ENCODE measurements at places on chromosomes 6 and 20.

- DNase-seq: no peak
These were observed 100.0 kb downstream of the ATG5 start for GRCh38 chr6:106225581-106225980.

GRCh38 chr6:160118620-160119229, 2.9 kb upstream of the SLC22A1 start:
- DNase-seq: no peak

DNA sequence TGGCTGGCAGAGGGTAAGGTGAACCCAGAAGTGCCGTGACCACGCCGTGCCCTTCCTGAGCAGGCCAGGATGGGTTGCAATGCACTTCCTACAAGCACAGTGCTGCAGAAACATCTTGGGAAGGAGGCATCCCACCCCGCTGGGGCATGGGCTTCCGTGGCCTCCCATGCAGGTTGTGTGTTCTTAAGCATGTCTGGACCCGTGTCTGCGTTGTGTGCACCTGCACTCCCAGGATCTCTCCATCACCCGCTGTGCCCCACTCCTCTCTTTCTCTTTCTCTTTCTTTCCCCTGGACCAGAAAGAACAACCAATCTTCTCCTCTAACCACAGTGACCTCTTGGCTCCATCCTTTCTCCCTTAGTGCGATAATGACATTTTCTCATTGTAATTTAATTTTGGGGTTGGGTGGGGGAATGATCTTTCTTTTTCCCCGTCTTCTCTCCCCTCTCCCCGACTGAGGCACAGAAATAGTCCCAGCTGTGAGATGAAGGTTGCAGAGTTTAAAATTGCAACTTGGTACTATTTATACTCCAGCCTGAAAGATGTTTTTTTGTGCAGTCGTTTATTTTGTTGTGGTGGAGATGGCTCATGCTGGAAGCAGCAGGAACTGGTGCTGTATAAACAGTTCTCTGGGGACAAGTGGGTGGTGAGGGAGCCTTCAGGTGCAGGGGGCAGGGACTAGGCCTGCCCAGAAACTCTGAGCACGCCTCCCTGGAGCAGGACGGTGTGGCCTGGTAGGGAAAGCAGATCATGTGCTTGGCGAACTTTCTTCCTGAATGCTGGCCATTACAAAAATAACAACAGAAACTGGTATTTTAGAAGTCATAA, 20.5 kb downstream of the BCAS4 start:
- DNase-seq: peak; percentile 70

DNA sequence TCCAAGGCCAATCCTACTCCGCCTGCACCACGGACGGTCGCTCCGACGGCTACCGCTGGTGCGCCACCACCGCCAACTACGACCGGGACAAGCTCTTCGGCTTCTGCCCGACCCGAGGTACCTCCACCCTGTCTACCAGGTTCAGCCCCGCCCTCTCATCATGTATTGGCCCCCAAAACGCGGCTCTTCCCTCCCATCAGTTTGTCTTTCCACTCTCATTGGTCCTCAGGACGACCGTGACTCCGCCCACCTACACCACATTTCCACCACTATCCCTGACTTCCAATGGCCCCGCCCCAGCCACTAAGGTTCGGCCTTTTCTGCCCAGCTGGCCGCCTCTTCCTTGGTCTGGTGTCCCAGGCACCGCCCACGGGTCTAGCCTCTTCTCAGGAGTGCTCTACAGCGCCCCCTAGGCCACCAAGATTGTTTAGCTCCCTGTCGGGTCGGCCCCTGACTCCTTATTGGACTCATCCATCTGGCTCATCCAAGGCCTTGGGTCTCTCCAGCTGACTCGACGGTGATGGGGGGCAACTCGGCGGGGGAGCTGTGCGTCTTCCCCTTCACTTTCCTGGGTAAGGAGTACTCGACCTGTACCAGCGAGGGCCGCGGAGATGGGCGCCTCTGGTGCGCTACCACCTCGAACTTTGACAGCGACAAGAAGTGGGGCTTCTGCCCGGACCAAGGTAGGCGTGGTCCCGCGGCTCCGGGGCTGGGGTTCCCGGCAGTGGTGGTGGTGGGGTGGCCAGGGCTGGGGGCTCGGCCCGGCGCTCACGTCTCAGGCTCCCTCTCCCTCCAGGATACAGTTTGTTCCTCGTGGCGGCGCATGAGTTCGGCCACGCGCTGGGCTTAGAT, 3.1 kb downstream of the MMP9 start:
- DNase-seq: peak; percentile 80

GRCh38 chr6:7559651-7560385, 18.3 kb downstream of the DSP start:
- no peak for DNase-seq

DNA sequence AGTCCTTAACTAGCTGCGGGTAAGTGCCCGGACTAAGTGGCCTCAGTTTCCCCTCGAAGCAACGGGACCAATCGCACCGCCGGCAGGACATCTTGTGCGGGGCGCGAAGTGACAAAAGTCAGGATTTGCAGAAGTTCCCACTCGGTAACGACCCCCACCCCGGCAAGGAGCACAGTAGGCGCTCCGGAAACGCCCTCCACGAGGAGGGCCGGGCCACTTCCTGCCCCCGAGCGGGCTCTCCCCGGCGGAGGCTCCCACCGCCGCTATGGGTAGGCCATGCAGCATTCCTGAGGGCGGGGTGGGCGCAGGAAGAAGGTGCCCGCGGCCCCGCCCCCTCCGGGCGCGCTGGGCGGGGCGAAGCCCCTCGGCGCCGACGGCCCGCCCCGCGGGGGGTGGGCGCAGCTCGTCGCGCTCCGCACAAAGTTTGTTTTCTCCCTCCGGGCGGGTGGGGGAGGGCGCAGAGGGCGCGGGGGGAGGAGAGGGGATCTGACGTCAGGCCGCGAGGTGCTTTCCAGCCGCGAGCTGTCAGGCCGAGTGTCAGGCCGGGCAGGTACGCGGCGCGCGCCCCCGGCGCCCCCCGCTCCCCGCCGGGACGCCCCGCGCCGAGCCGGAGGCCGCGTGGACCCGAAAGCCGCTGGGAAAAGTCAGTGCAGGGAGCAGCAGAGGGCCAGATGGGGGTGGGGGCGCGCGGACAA, at the start of gene TGIF2:
TGIF2 (plus strand) TSS at position 495 of the 695 bp plus-strand sequence. CDS start 5,178 bp downstream, outside the sequence.
- peak; percentile 94 for DNase-seq

DNA sequence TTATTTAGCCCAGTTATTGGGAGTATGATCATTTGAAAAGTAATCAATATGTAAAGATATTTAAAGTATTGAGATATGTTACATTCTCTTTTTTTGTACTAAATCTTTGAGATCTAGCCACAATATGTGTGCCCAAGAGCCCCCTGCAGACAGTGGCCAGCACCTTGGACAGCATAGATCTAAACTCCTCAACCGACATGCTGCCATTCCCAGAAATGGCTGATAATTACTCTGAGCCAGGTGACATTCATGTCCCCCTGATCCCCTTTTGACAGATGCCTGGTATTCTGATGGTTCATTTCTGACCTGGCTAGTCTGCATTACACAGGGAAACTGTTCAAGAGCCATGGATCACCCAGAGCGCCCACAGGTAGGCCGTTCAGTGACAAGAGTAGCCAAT, 177.1 kb downstream of the ZDHHC14 start:
- DNase-seq: no peak

- DNase-seq: no peak
These were observed 162.0 kb downstream of the GRM4 start for GRCh38 chr6:33983721-33984465.

DNA sequence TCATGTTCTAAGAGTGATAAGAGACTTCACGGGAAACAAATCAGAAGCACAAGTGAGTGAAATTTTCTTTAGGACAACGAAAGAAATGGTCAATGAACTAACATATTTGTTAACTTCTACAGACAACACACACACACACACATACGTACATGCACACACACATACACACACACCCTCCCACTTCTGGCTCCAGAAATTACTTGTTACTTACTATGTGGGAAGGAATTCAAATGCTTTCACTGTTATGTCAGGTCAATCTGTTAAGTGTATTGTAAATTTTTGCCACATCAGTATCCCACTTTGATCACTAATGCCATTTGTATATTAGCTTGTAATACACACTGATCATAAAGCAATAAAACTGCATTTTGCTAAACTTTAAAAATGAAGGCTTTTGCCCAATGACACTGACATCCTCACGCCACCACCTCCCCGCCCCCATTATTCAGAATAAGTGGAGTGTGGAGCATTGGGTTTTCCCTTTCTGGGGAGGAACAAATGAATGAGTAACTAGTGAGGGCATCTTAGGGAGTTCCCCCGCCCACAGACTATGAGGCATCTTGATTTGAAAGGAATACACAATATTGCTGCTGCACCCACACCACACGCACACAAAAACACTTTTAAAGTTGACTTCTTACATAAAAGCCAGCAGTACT, 76.2 kb downstream of the ATXN1 start:
- peak; percentile 91 for DNase-seq

DNA sequence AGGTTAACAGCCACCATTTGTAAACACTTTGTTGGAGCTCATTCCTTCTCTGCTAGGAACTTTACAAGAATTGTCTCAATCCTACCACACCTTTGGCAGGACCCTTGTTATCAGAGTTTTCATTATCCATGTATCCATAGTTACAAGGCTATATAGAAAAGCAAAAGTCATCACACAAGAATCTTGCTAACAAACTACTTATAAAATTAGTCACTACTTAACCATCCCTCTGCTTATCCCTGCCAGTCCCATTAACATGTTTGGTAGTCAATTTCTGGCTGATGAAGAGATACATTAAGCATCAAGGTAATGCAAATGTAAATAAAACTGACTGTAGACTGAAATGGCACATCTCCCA, 10.4 kb downstream of the ZSWIM3 start:
- peak; percentile 88 for DNase-seq

DNA sequence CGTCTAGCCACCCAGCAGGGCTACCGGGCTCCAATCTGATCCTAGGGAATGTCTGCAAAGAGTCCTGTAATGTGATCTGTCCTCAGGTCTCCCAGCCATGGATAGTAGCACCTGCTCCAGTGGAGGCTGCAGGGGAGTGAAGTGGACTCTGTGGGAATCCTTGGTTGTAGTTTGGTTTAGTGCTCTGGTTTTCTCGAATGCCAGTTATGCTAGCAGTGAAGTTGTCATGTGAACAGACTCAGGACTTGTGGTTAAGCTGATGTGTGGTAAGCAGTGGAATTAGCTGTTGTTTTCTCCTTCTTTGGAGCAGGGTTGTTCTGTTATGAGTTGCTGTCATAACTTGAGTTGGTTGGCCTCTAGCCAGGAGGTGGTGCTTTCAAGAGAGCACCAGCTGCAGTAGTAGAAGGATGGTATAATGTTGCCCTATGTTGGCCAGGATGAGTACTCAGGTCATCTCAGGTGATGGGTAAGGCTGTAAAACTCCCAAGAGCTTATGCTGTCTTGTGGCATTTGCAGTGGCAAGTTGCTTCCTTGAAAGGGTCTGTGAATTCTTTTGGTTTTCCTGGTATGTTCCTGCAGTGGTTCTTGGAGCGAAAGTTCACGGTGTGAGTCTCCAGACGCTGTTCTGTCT, 390.2 kb downstream of the UTRN start:
- DNase-seq: no peak

DNA sequence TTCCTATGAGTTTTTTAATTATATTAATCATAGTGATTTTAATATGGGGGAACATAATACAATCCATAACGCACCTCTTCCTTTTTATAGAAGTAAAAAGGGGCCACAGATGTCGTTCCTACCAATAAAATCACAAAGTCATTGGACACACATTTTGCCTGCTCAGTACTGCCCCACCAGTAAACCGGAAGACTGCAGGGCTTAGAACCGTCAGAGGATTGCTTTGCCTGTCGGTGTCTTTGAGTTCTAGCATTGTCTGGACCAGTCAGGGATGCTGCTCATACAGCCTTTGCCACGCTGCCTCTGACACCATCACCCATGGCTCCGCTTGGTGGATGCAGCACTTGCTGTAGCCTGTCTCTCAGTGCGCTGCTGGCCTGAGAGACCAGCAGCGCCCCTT, 853.6 kb downstream of the C6orf118 start:
- DNase-seq: no peak

GRCh38 chr6:134004714-134005113, 47.7 kb downstream of the SLC2A12 start:
- no peak for DNase-seq

GRCh38 chr6:35512006-35512405, 690 bp downstream of the TULP1 start:
- no peak for DNase-seq

DNA sequence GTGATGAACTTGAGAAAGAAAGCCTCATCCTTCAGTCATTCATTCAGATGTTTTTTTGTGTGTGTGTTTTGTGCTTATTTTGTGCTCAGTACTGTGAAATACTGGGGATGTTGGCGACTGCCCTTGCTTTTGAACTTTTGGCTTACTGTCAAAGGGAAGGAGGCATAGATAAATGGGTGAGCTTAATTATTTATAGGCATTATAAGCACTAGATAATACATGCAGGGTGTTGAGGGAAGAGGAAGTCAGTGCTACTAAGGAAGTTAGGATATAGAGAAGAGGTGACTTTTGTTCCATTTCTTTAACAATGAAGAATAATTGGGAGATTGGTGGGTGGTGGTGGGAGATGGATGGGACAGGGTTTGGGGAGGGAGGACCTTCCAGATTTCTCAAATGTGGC, 23.6 kb downstream of the XRN2 start:
- DNase-seq: no peak

DNA sequence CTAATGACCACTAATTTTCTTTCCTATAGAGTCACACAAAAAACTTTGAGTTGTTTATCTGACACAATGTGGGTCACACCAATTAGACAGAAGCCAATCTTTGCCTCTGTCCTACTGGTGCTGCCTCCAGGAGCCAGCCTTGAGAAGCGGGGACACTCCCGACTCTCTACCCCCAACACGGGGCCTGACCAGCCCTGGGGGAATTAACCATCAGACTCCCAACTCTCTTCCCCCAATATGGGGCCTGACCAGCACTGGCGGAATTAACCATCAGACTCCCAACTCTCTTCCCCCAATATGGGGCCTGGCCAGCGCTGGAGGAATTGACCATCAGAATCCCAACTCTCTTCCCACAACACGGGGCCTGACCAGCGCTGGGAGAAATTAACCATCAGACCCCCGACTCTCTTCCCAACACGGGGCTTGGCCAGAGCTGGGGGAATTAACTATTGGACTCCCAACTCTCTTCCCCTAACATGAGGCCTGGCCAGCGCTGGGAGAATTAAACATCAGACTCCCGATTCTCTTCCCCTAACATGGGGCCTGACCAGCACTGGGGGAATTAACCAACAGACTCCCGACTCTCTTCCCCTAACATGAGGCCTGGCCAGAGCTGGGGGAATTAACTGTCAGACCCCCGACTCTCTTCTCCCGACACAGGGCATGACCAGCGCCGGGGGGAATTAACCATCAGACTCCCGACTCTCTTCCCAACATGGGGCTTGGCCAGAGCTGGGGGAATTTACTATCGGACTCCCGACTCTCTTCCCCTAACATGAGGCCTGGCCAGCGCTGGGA, 12.5 kb downstream of the CST7 start:
- DNase-seq: no peak

- DNase-seq: no peak
These were observed 19.3 kb downstream of the SPINT3 start for GRCh38 chr20:45496166-45496565.

All from ELR (cell line).